Uterine smooth muscle cell (primary cell): ENCODE measurements at places on chromosomes 4 and X. TPM values are rescaled to one million over a fixed set of nuclear protein-coding genes. Genes with fewer than 3 reads are reported as not detected.

The GLOD5 gene
- not detected in 2 replicates for total RNA-seq

The GAGE12J gene
- total RNA-seq: not detected in 2 replicates

The NPY2R gene
- total RNA-seq: not detected in 2 replicates

The ARHGAP36 gene
- total RNA-seq: not detected in 2 replicates

The S100G gene
- not detected in 2 replicates for total RNA-seq

The PJA1 gene
- 35.4 and 36.5 TPM in 2 replicates for total RNA-seq
